NCI-H1436 treated with DMSO at 0.1 percent for 48 hours (cell line): ENCODE measurements at places on chromosomes 7 and 10.
A peak's percentile ranks its signal among the peaks of the same experiment; 100 is the strongest.

DNA sequence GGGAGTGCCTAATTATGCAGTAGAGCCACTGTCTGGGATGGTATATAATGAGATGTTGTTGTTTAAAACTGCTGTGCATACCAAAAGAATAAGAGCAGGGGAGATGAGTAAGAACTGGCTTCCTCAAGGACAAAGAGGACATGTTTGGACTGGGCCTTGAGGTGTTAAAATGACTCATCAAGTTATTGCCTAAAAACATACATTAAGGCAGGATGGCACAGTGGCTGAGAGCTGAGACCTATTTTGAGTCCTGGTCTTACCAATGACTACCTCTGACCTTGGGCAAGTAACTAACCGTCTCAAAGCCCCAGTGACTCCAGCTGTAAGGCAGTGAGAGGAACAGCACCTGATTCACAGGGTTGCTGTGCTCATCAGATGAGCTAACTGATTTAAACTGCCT is 71.1 kb downstream of the CFAP58 start:
- no peak for DNase-seq

- DNase-seq, result no peak
Measured at GRCh38 chr7:159017741-159018140, 126.9 kb downstream of the VIPR2 start.

DNA sequence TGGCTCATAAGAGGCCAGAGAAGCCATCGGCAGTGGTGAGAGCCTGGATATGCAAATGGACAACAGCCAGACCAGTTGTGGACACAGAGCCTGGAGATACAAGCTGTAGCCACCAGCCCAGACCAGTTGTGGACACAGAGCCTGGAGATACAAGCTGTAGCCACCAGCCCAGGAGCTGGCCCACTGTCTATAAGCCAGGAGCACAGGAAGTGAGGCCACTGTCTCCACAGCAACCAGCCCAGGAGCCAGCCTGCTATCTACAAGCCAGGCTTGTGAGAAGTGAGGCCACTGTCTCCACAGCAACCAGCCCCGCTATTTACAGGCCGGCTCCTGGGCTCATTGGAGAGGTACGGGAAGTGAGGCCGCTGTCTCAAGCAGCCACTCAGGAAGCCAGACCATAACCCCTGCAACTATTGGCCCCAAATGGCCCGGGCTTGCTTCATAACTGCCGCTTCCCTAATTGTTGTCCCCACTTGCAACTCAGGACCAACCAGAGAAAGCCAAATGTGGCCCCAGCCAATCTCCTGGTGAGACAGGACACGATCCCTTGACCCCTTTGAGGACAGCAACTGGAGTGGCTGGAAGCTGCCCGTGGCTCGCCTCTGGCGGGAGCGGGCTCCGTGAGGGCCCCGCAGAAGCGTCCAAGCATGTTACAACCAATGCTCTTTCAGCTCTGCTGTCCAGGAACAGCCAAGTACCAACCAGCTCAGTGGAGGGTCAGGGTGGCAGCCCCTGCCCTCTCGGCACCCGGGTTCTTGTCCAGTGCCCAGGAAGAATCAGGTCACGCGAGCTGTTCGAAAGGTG is 44.1 kb upstream of the CNPY1 start:
- DNase-seq, result peak; percentile 45

GRCh38 chr10:20760460-20760859 is 136.7 kb downstream of the NEBL start:
- DNase-seq, result no peak

DNA sequence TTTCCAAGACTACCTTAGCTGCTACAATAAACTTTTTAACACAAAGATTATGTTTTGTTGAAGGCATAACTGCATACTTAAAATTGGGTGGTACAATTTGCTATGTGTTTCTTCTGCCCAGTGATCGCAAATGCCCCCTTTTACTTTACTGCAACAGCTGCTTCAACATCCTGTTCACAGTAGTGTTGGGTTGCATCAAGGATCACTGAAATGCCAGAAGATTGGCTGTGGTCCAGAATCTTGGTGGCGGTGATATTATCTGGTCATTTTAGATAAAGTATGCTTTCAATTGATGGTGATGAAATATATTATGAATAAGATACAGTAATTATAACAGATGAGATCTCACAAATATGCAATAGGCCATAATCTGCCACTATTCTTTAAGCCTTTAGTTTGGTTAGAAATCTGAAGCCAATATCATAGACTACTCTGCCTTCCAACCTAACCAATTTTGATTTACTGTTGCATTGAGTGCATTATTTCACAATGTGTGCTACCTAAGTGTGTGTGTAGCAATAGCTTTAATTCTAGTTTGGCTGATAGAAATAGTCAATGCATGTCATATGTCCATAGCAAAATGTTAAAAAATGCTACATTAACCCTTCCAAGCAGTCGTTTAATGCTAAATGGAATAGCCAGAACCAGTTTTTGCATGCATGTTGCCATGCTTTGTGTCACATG is 29.8 kb upstream of the ING3 start:
- no peak for DNase-seq

GRCh38 chr7:124768525-124768924 is 2.9 kb upstream of the GPR37 start:
- DNase-seq, result no peak

GRCh38 chr7:128437426-128438332 is 18.0 kb upstream of the HILPDA start:
- DNase-seq, result no peak

- no peak for DNase-seq
Measured at GRCh38 chr7:73865738-73866445, 4.9 kb downstream of the TMEM270 start.

DNA sequence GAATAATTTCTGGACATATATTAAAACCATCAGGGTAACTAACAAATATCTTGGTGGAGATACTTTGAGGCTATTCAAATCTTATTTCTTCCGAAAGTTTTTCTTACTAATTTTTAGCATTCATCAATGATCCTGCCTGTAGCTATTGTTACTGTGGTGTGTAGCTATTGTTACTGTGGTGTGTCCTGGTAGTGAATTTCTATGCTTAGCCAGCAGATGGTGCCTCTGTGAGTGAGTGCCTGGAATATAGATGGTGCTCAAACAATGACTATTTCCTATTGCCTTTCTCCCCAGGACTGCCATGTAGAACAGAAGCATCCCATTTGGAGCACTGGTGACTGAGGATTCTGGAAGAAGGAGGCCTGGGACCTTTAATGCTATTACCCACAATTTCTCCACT is 245.7 kb downstream of the CCSER2 start:
- DNase-seq, result no peak

DNA sequence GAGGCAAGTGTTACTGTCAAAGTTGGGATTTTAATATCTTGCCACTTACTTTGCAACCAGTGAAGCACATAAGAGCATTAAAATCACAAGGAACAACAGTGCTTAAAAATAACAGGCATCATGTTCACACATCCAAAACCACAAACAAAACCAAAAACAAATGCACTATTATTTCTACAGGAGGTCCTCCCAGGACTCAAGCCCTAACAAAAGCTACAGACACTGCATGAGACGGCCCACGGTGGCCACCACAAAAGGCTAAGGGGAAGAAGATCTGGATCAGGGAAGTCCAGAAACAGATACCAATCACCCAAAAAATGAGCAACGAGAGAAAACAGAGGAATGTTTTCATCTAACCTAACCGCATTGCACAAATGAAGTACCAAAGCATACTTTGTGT is 158.4 kb downstream of the ZMYND11 start:
- DNase-seq, result no peak

GRCh38 chr10:52951824-52952223 is 179.2 kb upstream of the MBL2 start:
- DNase-seq, result no peak

GRCh38 chr10:16381083-16381482 is 55.7 kb upstream of the PTER start:
- DNase-seq, result no peak

- DNase-seq, result no peak
Measured at GRCh38 chr7:106065575-106066500, 46.3 kb downstream of the SYPL1 start.

DNA sequence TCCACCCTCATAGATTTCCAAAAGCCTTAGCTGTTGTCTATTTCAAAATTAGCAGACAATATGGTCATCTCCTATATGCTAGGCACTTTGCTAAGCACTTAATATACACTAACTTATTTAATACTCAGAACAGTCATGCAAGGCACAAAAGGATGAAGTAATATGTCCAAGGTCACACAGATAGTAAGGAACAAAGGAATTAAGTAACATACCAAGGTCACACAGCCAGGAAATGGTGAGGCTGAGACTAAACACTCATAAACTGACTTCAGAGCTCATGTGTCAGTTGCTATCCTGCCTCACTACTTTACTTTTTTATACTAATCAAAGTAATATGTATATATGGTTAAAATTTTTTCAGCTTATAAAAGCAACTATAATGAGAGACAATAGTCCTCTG is 23.6 kb upstream of the HIBADH start:
- no peak for DNase-seq

DNA sequence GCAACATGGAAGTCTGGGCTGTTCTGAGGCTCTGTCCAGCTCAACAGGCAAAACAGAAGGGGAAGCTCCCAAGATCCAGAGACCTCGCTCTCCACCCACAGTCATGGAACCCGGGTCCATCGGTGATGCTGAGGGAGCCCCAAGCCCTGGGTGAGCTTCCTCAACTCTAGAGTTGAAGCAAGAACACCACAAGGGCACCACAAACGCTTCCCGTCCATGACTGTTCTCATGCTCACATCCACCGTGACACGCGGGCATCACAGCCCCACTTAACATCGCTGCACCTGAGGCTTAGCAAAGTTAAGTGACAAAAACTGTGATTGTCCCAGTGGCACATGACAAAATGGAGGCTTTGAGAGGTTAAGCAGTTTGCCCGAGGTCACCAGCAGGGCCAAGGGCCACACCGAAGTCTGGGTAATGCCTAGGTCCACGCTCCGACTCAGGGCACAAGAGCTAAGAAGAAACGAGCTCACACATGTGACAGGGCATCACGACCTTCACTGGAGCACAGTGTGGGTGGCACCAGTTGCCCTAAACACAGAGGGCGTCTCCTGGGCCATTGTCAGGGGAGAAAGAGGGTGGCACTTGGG is 110.6 kb downstream of the OAT start:
- DNase-seq, result no peak

- no peak for DNase-seq
Measured at GRCh38 chr10:103845972-103846371, 9.4 kb downstream of the SH3PXD2A start.

- no peak for DNase-seq
Measured at GRCh38 chr10:107496594-107496993, 332.1 kb upstream of the SORCS1 start.

DNA sequence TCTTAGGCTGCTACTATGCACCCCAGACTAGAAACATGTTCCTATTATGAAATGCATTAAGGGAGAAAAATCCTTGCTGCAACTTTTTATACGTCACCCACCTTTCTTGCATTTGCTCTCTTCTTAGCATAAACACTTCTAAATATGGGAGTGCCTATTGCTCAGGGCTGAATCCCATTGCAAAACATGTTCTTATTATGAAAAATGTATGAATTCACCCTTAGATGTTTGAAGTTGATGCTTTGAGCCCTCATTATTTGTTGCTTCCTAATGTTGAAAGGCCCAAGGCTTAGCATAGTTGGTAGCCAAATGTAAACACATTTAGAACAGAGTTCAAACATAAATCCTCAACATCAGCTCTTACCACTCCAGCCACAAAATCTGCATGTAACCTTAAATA is 52.8 kb downstream of the BMPER start:
- DNase-seq, result no peak

DNA sequence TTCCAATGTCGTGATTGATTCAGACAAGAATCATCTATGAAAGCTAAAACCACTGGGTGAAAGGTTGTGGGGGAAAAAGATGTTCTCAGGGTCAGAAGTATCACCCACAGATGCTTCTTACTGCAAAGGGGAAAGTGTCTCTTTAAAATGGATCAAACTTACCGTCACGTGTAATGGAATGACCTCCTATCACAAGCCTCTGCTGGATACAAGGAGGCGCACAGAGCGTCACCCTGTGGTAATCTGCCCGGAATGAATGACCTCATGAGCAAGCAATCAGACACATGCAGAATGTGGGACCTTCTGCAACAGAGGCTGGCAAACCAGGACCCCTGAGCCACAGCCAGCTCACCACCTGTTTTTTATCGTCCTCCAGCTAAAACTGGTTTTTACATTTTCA is 33.0 kb downstream of the WIPF3 start:
- no peak for DNase-seq

DNA sequence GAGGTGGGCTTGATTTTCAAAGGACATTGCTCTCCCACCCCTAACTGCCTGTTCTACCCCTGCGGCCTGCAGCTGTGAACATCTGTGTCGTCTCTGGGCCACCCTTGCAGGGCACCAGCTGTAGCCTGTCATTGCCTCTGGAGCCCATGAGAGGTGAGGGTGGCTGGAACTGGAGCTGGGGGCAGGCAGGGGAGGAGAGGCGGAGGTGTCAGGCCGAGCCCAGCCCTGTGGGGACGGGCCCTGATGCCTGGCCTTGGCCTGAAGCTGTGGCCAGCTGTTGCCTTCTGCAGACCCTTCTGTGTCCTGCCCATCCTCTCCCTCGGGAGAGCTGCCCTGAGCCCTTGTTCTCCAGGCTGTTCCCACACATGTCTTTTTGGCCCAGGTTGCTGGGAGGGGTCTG is 44.5 kb downstream of the PALD1 start:
- no peak for DNase-seq

DNA sequence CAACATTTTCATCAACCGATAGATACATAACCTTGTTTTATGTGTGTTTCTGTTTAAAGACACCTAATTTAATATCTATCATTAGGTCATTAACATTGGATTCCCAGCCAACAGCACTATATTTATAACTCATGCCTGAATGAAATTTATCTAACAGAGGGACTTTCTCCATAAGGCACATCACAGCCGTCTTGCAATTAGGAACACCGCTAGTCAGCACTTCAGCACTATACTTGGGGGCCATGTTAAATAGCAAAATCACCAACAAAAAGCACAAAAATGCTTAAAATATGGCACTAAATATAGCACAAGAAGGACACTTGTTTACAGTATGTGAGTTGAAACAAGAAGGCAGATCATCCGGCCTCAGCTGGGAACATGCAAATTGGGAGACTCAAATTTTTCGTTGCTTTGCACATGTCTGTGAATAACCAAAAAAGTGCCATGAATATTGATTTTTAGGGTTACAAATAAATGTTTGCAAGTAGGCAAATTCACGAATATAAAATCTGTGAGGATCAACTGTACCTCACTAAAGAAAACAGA is 51.0 kb downstream of the TLL2 start:
- DNase-seq, result no peak

- DNase-seq, result no peak
Measured at GRCh38 chr10:114053946-114054345, 10.3 kb downstream of the ADRB1 start.

GRCh38 chr10:86520871-86521677 is 518 bp downstream of the WAPL start:
- no peak for DNase-seq
